Epithelial cell of esophagus (primary cell): ENCODE measurements at places on chromosomes 6 and 20.

GRCh38 chr6:154359161-154359574 lies 2.6 kb upstream of the IPCEF1 start:
- no peak for DNase-seq

DNA sequence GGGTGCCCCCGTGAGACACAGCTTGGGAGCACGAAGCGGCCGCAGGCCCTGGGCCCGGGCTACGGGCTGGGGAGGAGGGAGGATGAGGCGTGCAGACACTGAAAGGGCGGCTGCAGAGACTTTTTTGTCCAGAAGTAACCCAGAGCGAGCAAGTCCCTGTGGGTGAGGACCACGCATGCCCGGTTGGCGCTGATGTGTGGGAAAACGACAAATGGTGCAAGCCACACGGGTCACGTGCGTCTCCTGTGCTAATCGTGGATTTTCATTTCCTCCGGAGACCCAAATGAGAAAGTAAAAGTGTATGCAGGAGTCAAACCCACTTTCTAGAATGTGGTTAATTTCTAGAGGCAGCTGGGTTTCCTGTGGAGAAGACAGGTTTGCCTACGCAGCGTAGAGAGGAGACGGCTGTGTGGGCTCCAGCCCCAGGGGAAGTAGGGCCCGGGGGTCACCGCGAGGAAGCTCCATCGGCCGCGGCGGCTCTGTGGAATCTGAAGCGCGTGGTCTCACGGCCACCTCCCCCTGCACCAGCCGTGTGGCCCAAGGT lies 19.0 kb downstream of the DLL1 start:
- DNase-seq = no peak

- DNase-seq = no peak
Observed at GRCh38 chr6:98627129-98627775, 207.1 kb upstream of the POU3F2 start.

DNA sequence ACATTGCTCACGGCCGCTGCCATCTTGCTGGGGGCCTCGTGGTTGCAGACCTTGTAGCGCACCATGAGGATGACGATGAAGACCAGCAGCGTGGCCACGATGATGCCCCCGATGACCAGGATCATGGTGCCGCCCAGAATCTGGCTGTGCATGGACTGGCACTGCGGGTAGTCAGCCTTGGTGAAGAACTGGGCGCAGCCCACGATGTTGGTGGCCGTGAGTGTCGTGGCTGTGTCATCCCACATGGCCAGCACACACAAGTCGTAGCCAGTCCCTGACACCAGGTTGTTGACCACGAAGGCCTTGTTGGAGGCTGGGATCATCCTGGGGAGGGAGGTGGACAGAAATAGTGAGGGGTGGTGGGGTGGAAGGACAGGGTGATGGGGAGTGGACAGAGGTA lies 194.6 kb downstream of the LRFN2 start:
- no peak for DNase-seq

GRCh38 chr20:44993343-44993742 lies 27.0 kb downstream of the STK4 start:
- DNase-seq = peak; percentile 33

DNA sequence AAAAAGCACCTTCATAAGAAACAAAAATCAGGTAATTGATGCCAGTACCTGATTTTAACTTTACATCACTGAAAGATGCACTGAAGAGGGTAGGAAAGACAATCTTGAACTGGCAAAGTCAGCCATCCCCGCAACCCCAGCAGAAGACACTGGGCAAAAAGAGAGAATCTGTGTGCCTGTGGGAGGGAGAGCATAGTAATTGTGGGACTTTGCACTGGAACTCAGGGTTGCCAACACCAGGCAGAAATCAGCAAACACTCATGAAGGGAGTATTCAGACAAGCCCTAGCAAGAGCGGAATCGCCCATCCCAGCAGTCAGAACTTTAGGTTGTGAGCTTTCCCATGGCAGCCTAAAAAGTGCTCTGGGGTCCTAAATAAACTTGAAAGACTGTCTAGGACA lies 344.6 kb upstream of the GJE1 start:
- peak; percentile 46 for DNase-seq

DNA sequence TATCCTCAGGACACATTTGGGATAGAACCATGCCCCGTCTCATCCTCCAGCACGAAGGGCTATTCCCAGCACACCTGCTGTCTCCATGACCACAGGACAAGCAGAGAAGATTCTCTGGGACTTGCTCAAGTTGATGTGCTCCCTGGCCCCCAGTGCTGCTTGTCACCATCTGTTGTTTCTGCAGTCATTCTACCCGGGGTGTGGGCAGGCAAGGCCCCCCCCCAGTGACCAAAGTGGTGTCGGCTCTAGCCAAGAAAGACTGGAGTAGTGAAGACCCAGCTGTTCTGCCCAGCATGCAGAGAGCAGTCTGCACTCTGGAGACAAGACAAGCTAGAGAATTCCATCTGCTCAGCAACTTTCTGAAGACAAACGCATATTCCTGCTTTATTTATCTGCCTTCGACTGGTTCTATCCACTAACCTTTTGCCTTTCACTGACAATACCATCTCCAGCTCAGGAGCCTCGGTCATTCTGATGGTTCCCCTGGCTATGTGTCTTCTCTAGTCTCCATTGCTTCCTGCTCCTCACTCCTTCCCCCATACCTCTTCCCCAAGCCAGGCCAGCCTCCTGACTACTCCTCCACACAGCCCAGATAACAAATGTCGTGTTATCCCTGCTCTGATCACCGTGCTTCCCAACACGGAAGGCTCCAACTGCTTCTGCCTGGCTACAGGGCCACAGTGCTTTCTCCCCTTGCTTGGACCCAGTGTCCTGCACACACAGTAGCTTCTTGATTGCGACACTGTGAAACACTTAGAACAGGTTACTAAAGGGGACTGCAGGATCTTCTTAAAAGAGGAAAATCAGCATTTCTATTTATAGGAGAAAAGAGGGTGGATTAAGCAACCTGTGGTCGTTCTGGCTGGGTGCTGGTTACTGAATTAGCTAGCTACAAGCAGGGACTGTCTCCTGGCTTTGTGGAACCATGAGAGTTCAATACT lies 86.7 kb upstream of the EMILIN3 start:
- DNase-seq = no peak

DNA sequence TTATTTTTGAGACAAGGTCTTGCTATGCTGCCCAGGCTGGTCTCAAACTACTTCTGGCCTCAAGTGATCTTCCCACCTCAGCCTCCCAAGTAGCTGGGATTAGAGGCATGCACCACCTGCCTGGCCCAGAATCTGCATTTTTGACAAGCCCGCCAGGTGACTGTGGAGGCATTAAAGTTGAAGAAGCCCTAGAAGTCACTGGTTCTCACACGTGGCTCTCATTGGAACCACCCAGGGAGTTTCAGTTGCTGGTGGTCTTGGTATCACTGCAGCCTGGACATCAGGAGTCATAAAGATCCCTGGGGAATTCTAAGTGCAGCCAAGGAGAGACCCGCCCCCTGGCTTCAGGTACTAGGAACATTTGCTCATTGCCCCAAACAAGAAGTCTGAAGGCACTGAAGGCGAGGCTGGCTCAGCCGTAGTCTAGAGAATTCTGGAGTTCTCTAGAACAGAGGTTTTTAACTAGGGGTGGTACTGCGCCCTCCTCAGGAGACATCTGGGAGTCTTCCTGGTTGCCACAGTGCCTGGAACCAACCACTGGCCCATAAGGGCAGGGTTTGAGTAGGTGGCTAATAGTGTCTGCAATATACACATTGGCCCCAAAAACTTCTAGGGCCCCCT lies 182.8 kb downstream of the ZMYND8 start:
- no peak for DNase-seq

- DNase-seq = no peak
Observed at GRCh38 chr20:62970307-62971210, 18.1 kb downstream of the SLC17A9 start.

DNA sequence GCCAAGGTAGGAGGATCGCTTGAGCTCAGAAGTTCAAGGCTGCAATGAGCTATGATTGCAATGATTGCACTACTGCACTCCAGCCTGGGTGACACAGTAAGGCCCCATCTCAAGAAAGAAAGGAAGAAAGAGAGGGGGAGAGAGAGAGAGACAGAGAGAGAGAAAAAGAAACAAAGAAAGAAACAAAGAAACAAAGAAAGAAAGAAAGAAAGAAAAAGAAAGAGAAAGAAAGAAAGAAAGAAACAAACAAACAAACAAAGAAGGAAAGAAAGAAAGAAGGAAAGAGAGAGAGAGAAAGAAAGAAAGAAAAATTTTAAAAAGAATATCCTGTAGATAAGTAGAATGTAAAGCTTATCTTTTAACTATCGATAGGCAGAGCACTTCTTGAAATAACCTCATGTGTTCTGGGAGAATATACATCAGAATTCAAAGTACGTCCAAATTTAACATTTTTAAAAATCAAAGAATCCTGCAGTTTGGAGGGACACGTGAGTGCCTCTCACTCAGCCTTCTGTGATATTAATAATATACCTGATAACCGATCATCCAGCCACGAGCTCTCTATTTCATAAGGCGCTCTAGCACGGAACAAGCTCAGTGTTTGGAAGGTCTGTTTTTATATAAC lies 25.2 kb downstream of the MYLK4 start:
- DNase-seq = no peak

GRCh38 chr6:70952608-70953165 lies 4.2 kb downstream of the B3GAT2 start:
- no peak for DNase-seq

DNA sequence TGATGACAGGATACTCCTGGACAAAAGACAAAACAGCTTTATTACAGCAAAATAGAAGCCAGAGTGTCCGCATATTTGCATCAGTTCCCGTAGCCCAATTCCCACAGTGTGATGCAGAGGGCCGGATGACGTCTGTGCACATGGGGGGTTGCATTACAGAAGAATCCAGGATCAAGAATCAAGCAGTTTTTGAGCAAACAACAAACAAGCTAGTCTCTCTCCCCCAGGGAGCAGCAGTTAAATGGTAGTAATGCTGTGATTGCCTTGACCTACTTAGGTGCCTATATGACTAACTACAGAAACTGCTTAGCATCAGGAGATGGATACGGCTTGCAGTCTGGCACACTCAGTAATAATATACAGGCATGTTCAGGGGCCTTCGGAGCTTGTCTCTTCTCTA lies 3.2 kb upstream of the SDHAF4 start:
- DNase-seq = no peak

DNA sequence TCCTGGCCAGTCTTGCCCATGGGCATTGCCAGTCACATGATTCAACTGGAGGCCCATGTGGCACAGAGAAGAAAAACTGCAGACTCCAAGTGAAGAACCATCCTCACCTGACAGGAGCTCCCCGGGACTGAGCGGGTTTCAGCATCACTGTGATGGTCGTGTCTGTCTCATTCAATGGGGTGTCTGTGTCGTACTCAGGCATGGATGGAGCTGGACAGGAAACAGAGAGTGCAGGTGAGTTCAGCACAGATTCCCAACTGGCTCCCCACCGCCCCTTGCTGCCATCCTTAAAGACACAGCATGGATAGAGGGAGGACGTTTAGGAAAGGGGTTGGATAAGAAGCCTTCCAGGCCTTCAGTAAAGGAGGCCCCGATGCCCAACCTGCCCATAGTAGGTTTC lies 732.3 kb upstream of the CHD6 start:
- DNase-seq = no peak

GRCh38 chr20:15618912-15619311 lies 954.3 kb downstream of the KIF16B start:
- DNase-seq = no peak
